ENCODE measurements at places on chromosomes 13 and 19.

DNA sequence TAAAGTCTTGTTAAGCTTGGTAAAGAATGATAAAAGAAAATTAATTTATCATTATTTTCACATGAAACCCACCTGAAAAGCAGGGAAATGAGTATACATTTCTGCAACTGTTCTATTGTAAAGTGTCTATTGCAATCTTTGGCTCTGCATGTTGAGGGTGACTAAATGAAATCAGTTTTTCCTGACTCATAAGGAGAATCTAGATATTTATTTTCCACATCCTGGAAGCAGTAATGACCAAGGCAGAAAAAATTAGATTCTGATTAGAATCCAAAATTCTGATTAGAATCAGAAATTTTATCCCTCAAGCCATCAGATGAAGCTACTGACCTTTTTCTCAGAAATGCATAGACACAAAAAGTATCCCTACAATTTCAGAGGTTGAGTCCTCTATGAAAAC, 178.4 kb downstream of the MYO16 start:
- no peak for DNase-seq

DNA sequence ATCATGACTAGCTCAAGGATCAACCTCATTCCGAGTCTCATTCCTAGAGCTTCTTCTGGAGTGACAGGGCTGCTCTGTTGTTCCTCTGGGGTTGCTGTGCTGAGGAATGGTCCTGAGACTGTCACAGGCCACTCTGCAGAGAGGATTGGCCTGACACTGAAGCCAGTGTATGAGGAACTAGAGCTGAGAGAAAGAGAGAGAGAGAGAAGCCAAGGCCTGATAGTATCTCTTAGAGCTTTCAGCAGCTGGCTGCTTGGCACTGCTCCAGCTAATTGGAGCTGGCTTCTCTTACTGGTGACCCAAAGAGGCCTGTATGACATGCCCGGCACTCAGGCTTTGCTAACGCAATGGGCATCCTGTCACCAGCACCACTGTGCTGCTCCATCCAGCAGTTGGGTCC, 73.4 kb upstream of the FLT1 start:
- no peak for DNase-seq

DNA sequence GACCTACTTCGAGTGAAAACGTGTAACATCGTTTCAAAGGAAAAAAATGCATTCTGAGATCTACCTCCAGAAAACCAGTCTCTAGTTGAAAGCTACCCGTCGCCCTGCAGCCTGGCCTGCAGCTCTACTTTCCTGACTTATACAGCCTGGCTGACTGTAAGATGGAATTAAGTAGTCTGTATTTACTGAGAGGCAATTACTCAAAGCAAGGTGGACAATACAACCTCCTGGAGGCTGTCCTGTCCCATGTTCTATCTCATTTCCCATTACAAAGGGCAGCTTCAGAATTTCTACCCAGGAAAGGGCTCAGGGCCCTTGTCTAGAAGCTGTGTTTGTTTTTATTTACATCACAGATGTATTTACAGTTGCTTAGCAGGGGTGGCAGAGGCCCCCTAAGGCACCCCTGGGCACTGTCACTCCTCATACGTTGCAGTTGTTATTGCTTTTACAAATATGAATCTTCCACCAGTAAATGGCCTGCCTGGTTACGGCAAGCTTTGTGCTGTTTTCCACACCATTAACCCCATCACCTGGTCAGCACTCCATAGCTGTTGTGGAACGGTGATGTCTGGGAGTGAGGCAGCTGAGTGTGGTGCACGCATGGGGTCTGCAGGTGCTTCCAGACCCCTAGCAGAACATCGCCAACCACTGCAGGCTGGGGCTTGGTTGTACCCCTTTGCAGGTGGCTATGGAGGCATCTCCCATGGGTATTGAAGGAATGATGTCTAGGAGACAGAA, 46.3 kb upstream of the MTIF3 start:
- DNase-seq: no peak

GRCh38 chr13:81393721-81394120, 1052.8 kb upstream of the SPRY2 start:
- DNase-seq: no peak

GRCh38 chr13:99263126-99263785, 5.1 kb upstream of the GPR18 start:
- DNase-seq: no peak

GRCh38 chr19:48668332-48668731, 4.5 kb downstream of the NTN5 start:
- no peak for DNase-seq

- no peak for DNase-seq
Measured at GRCh38 chr13:80235967-80236302, 105.0 kb downstream of the SPRY2 start.

- DNase-seq: no peak
Measured at GRCh38 chr19:45976178-45976577, 2.5 kb upstream of the NOVA2 start.

DNA sequence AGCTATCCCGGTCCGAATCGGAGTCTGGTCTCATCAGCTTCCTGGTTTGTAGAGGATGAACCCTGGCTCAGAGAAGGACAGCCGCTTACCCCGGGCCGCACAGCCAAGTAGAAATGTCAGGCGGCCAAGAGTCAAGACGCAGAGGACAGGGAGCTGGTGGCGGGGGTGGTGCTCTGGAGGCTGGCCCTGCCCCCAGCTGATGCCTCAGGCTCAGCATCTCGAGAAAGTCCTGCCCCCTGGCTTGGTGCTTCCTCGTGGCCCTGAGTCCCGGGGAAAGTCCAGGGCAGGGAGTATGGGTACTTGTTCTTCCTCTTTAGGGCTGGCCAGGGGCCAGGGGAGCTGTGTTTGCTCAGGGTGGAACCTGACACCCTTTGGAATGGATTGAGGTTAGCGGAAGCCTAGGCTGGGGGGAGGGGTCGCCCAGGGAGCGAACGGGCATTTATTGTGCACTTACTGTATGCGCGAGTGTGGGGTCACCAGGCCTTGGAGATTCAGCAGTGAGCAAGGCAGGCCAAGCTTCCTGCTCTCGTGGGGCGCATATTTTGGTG, 2.2 kb downstream of the TJP3 start:
- no peak for DNase-seq

- no peak for DNase-seq
Measured at GRCh38 chr13:51942189-51942588, 69.1 kb downstream of the ATP7B start.

DNA sequence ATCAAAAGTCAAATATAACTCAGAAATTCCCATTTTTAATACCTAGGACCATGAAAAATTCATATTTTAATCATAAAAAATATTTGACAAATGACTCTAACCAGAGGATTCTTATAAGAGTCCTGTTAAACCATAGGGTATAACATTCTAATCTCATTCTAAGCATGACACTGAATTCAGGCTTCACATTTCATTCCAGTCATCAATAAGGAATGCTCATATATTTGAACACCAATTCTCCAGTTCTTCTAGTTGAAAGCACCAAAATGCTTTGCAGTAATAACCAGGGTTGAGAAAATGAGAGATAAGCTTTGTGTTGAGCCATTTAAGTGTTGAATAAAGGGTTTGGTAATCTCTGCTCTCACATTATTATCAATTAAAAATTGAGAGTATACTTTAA, 147.5 kb downstream of the VWA8 start:
- DNase-seq: no peak

DNA sequence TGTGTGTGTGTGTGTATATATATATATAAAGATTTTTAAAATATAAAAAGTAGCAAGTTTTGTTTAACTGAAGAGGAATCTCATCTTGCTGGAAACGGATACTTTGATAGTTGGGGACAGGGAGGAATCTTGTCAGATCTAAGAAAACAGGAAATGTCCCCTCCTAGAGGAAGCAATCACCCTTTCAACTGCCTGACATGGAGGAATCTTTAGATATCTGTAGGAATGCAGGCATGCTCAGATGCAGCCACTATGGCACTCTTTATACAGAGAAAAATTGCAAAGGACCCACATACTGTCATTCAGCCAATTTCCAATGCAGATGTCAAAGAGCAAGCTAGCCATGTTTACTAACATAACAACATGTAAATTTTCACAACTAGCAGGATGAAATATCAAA, 38.8 kb downstream of the ZNF611 start:
- no peak for DNase-seq

GRCh38 chr19:39557811-39558623, 18.1 kb upstream of the EID2 start:
- DNase-seq: no peak

DNA sequence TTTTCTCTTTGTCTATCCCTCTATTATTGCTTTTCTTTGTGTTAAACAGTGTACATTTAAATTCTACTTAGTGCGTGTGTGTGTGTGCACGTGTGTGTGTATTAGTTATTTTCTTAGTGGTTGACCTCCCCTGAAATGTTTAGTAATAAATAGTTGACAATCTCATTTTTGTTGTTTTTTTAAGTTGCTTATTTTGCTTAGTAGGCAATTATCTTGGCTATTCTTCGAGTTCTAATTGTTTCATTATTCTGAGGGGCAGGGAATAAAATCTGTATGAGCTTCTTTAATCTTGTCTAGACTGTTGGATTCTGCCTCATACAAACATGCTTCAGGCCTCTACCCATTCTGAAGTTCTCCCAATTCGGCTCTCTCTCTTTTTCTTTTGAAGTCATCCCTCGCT, 1169.0 kb upstream of the ATXN8OS start:
- DNase-seq: no peak

- no peak for DNase-seq
Measured at GRCh38 chr13:41621716-41622431, 164.5 kb downstream of the RGCC start.

GRCh38 chr19:5035105-5035761, 66.3 kb downstream of the KDM4B start:
- DNase-seq: no peak

- no peak for DNase-seq
Measured at GRCh38 chr19:10431254-10431942, 11.1 kb downstream of the PDE4A start.

GRCh38 chr13:33207615-33207961, 78.0 kb downstream of the STARD13 start:
- no peak for DNase-seq

DNA sequence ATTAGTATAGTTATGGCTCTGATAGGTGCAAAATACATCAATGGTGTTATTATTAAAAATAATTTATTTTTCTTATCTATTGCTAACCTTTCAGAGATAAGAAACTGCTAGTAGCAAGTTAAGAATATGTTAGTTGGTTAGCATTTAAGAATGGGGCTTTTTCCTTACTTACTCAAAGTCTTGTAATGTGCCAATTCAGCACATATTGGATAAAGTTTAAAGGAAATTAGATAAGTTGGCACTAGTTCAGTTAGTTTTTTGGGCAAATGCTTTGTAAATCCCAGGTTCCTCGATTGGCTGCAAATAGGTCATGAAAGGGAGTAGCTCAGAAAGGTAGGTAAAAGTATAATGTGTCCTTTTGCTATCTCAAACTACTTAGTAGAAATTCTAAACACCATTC, 2806.7 kb downstream of the PCDH9 start:
- DNase-seq: no peak

GRCh38 chr19:5002143-5002542, 33.2 kb downstream of the KDM4B start:
- no peak for DNase-seq

- no peak for DNase-seq
Measured at GRCh38 chr13:23583491-23583890, 13.3 kb downstream of the TNFRSF19 start.

DNA sequence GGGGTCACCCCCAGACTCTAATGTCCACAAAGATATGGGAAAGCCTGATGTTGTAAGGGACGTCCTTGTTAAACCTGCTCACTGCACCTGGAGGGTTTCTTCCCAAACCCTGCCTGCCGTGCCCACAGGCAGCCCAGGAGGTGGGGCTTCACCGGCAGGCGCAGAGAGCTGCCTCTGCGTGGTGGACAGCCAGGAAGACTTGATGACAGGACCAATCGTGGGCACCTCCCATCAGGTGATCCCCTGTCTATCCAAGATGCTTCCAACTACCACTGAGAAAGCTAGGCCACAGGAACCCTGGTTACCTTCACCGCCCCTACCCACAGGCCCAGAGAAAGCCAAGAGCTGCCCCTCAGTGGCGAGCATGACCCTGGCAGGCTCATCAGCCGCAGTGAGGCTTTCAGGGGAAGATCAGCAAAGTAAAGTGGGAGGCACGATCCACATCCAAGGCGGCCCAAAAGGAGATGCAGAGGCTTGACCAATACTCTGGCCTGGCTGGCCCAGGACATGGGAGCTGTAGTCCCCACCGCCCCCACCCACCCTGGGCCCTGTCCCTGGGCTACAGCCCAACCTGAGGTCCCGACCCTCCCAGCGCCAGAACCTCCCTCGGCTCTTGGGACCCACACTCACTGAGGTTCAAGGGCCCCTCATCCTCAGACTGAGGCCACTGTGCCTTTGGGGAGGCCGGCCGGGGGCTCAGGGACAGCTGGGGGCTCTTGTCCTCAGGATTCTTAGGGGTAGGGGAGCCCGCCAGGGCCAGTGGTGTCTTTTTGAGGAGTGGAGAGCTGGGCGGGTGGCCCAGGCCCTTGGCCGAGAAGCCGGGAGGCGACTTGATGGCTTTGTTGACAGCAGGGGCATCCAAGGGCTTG, 10.4 kb upstream of the AKAP8L start:
- DNase-seq: no peak

DNA sequence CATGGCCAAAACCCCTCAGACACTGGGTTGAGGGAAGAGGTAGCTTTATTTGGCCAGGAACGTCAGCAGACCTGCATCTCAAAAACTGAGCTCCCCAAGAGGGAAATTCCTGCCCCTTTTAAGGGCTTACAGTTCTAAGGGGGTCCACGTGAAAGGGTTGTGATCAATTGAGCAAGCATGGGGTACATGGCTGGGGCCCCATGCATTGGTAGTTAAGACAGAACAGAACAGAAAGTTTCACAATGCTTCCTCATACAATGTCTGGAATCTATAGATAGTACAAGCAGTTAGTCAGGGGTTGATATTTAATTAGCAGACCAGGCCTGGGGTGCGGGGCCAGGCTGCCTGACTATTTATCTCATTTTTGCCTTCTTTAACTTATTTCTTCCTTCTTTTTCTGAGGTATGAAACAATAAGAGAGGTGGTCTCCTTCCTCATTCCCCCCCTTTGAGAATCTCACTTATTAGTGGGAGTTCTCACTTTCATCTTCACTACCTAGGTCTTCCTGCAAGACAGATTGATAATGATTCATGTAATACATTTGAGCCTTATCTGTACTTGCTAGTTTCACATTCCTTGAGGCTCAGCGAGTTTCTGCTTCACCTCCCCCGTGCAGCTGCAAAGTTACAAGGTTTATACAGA, 84.8 kb downstream of the SLC25A15 start:
- DNase-seq: no peak
